ENCODE measurements at places on chromosomes 6 and 20.

GRCh38 chr20:542777-543368, 717 bp downstream of the CSNK2A1 start:
- DNase-seq = no peak

DNA sequence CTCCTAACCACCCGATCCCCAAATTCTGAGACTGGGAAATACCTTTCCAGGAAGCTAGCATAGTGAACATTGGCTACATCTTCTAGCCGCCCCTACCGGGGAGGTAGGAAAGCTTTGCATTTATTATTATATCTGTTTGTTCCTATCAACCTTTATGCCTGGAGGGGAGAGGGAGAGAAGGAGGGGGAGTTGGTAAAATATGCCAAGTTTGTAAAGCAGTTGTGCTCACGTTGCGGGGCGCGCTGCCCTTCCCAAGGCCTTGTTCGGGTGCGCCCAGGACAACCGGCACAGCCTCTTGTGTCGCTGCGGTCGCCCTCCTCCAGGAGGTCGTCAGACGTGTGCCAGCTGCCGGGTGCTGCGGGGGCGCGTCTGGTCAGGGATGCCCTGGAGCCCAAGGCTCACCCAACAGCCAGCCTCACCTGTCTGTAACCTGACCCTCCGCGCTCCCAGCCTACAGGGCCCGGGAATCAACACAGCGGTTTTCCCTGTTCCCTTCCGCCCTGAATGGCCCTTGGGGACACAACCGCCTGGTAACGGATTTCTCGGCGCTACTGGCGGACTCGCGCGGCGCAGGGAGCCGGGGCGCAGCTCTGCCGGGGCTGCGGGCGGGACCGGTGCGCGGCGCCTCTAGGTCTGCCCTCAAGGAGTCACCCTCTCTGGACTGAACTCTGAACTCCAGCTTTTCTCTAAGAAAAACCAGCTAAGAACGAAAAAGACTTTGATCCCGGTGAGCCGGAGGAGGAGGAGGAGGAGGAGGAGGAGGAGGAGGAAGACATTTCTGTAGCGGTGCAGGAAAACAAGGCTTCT, 1.1 kb upstream of the OVOL2 start:
- DNase-seq = no peak

- DNase-seq = no peak
Observed at GRCh38 chr6:74177506-74177905, 481.5 kb downstream of the CD109 start.

GRCh38 chr6:107021446-107022185, 6.4 kb upstream of the MTRES1 start:
- no peak for DNase-seq

DNA sequence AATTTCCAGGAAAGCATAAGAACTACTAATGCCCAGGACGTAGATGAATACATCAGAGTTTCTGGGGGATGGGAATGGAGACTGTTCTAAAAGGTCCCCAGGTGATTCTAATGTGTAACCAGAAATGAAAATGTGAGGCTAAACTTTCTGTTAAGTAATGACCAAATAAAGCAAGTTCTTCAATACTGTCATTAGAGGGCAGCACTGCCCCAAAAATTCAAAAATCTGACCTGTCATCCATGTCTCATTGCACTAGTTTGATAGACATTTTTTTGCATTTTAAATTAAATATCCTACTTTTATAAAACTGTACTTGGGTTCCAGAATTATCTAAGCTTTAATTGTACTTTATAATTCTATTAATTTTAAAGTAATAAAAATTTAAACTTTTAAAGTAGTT, 94.9 kb downstream of the RFX6 start:
- peak; percentile 27 for DNase-seq

DNA sequence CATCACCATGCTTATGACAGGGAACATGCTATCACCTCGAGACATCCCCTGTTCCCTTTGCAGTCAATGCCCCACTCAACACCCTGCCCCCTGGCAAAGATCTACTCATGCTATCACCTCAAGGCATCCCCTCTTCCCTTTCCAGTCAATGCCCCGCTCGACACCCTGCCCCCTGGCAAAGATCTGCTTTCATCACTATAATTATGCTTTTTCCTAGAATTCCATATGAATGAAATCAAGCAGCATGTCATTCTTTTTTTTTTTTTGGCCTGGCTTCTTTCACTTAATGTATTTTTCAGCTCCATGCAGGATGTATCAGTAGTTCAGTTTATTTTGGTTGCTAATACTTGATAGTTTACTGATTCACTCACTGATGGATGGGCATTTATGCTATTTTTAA, 554.9 kb downstream of the CDH26 start:
- DNase-seq = no peak

DNA sequence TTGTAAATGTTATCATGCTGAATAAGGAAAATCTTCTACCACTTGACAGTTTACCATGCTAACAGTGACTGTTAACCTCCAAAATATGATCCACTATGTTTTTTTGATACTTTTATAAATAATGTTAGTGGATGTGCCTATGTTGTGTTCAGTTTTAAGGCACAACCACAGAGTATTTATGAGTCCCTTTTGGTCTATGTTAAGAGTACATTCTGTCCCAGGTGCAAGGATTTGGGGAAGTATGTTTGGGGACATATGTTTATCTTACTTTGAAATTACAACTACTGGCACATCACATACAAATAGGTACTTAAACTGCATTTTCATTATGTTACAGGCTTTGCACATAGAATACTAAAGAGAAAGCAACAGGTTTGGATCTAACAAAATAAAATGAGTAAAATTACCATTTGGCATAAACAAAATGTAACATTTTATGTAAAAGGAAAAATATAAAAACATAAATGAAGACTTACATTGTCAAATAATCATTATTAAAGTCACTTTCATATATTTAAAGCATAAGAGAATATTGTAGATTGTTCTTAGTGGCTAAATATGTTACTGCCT, 71.2 kb downstream of the SESN1 start:
- DNase-seq = no peak

DNA sequence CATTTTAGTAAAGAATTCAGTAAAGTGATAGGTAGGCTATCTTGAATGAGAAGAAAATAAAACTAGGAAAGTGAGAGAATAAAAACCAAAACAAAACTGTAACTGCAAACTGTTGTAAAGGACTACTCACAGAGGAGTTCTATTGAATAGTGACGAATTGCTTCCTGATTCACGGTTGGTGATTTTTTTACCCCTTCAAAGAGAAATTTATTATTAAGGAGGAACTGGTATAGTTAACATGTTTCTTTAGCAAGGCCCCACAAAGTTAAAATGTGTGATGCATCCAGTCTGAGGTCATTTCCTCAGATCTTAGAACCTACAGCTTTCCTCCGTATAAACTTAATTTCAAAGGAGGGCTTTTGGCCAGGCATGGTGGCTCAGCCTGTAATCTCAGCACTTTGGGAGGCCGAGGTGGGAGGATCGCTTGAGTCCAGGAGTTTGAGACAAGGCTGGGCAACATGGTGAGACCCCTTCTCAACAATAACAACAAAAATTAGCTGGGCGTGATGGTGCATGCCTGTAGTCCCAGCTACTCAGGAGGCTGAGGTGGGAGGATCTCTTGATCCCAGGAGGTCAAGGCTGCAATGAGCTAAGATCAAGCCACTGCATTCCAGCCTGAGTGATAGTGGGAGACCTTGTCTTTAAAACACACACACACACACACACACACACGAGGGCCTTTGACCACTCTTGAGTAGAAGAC, 8.3 kb downstream of the PRDM1 start:
- no peak for DNase-seq

DNA sequence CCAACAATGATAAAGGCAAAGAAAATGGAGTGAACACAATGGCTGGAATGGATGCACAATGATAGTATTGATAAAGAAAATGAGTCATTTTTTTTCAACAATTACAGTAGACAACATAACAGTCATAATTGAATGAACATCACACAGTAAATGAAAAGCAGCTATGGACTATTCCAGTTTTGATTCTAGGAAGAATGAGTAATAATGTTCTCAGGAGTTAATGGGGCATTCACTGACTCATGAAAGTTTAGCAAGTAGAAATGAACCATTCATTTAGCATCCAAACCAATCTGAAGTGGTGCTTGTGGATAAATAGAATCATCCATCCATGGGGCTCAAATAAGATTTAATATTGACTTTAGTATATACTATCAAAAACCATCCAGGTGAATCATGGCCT, 1029.5 kb upstream of the GJE1 start:
- no peak for DNase-seq

DNA sequence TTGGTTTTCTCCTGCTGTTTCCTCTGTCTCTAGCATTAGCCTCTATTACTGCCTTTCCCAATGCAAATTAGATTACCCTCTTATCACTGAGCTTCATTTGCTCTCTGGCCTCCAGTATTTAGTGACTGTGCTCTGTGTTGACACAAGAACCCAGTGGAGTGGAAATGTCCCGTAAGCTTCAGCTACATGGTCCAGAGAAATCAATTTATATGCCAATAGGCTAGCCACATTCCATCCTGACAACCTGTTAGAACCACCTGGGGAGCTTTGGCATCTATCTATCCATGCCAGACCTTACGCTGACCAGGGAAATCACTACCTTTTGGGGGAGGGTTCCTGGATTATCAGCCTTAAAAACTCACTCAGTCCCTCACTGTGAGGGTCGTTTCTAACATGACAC, 459.6 kb downstream of the UTRN start:
- no peak for DNase-seq

- no peak for DNase-seq
Observed at GRCh38 chr20:52422574-52423336, 231.2 kb upstream of the ZFP64 start.

DNA sequence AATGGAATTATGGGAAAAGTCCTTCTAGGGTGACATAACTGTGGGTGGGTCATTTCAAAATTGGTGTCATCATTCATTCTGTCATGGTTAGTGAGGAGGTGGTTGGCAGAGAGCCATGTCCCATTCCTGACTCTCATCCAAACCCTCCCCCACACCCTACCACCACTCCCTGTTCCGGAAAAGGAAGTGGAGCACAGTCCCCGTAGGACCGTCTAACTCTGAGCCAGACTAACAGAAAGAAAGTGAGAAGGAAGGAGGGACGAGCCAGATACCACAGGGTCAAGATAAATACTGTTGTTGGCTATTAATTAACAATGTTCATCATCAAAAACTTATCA, 4.8 kb downstream of the TRIM10 start:
- no peak for DNase-seq

DNA sequence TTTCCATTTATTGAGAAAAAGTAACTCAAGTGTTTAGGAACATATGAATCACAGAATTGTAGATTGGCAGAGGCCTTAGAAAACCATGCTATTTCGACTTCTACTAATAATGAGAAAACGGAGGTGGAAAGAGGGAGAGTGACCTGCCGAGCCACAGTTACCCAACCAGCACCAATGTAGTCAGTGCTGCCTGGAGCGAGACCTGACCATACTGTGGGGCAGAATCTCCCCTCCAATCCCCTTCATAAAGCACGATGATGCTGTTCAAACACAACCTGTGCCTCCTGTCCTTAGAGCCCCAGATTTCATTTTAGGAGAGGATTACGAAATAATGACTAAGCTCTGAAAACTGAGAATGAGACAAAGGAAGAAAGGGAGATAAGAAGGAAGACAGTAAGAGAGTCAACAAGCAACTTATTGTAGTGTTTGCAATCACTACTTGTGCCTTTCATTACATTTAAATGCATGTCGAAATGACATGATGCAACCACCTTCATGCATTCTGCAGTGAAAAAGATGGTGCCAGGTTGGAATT, 70.6 kb downstream of the ATXN1 start:
- no peak for DNase-seq

DNA sequence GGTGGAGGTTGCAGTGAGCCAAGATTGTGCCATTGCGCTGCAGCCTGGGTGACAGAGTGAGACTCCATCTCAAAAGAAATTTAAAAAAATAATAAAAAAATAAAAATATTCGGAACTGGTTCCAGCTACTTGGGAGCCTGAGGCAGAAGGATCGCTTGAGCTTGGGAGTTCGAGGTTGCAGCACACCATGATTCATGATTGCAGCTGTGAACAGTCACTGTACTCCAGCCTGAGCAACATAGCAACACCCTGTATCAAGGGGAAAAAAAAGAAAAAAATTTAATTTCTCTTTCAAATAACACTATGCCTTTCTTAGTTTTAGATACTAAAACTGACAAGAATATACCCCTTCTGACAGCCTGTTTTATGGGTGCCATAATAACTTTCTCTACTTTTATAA, 10.5 kb downstream of the KDM1B start:
- DNase-seq = no peak

DNA sequence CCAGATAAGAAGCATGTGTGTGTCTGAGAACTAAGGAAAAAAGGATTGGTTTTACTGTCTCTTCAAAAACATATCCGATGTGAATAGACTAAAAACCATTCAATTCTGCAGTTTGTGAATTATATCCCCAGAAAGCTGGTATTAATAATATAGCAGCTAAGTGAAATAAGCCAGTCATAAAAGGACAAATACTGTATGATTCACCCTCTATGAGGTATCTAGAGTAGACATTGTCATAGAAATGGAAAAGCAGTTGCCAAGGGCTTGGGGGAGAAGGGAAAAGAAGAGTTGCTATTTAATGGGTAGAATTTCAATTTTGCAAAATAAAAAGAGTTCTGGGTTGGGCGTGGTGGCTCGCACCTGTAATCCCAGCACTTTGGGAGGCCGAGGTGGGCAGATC, 137.5 kb downstream of the ATXN1 start:
- DNase-seq = no peak

- DNase-seq = no peak
Observed at GRCh38 chr20:24951536-24952083, 2.5 kb downstream of the CST7 start.

DNA sequence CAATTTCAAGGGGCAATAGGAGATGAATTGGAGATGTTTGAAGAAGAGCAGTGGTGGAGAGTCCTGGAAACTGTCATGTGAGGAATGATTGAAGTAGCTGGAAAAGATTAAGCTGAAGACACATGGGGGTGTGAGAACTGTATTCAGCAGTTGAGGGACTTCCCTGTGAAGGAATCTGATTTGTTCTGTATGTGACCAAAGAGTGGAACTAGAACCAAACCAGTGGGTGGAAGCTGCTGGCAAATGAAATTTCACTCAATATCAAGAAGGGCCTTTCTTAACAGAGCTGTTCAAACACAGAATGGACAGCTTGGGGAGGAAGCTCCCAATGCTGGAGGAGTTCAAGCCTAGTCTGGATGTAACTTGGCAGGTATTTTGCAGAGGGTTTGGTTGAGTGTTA, 21.3 kb downstream of the SEC23B start:
- DNase-seq = no peak

DNA sequence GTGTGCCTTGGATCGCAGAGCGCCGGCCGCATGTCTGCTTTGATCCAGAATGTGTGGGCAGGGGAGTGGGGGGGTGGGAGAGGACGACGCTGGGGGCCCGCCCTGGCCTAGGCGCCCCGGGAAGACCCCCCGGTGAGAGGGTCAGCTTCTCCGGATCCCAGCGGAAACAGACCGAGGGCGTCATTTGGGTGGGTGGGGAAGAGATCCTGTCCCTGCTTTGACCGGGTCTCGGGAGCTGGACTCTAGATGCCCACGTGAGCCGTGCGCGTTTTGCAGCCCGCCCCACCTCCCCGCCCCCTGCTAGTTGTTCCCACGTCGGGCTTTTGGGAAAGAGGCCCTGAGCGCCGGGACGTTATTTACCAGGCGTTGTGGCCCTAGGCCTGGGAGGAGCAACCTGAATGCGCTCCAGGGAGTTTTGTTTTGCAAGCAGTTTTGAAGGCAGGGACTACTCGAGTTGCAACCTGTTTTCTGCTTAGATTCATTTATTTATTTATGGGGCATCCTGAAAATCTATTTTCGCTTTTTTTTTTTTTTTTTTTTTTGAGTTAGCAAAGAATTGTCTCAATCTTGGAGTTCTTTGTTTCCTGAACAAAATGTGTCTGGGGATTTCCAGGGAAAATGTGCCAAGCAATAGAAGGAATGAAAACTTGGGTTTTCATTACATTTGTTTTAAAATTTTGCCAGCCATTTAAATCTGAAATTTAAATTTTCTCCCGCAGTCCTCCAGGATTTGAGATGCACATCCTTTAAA, 1.6 kb downstream of the DSP start:
- no peak for DNase-seq

Data from NT2/D1 (cell line).